Left ventricle myocardium superior (tissue), 1 donor: ENCODE measurements at places on chromosomes 13 and 19.
A peak's percentile ranks its signal among the peaks of the same experiment; 100 is the strongest.

DNA sequence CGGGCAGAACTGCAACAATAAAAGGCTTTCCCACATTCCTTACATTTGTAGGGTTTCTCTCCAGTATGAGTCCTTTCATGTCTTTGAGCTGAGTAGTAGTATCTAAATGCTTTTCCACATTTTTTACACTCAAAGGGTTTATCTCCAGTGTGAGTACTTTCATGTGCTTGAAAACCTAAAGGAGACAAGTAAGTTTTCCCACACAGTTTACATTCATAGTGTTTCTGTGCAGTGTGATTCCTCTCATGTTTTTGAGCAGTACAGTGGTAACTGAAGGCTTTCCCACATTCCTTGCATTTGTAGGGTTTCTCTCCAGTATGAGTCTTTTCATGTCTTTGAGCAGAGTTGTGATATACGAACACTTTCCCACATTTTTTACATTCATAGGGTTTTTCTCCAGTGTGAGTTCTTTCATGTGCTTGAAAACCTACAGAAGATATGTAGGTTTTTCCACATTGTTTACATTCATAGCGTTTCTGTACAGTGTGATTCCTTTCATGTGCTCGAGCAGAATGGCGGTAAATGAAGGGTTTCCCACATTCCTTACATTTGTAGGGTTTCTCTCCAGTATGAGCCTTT, 47.0 kb downstream of the ZNF44 start:
- DNase-seq = no peak

GRCh38 chr13:108056278-108056677, 159.1 kb downstream of the LIG4 start:
- no peak for DNase-seq

DNA sequence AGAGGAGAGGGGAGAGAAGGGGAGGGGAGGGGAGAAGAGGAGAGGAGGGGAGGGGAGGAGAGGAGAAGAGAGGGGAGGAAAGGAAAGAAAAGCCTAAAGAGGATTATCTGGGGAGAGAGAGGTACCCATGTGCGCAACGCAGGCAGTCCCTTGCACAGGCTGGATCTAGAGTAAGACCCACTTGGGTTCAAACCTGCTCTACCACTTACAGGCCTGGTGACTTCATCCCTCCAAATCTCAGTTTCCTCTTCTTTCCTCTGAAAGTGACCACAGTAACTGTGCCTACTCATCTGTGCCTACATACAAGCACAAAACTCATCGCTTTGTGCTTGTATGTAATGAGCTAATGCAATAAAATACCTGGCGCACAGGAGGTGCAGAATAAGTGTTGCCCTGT, 732 bp upstream of the MAP1S start:
- DNase-seq = no peak

GRCh38 chr13:79673310-79673992, 192.5 kb downstream of the NDFIP2 start:
- no peak for DNase-seq

- no peak for DNase-seq
These were observed 20.1 kb upstream of the MRI1 start for GRCh38 chr19:13744174-13744573.

- DNase-seq = no peak
These were observed 54.0 kb downstream of the ENOX1 start for GRCh38 chr13:43732726-43733125.

GRCh38 chr13:107808389-107808788, 406.9 kb downstream of the LIG4 start:
- DNase-seq = no peak

DNA sequence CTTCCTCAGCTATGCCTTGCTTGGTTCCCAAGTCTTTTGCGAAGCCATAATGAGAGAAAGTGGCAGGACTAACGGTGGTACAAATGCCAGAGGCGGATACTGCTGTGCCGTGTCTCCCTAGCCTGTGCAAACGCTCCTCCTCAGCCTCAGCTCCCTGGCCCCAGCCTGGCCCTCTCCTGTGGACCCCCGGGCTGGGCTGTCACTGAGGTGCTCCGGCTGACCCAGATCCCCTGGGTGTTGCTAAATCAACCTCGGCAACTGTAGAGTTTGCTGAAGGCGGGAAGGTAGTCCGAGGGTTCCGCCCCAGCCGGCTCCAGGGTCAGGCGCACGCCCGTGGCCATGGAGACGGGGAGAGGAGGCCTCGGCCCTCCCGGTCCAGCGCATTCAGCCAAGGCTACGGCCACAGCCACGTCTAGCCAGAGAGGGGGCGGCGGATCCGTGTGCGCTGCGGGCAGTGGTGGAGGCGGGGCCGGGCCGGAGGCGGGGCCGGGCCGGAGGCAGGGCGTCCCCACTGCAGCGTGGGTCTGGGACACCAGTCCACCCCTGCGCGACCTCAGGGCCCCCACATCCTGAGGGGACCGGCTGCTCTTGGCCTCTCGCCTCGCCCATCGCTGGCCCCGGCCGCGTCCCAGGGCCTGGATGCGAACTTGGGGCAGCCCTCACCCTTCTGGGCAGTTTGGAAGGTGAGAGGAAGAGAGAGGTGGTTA, 16.4 kb upstream of the ZNF492 start:
- peak; percentile 55 for DNase-seq

DNA sequence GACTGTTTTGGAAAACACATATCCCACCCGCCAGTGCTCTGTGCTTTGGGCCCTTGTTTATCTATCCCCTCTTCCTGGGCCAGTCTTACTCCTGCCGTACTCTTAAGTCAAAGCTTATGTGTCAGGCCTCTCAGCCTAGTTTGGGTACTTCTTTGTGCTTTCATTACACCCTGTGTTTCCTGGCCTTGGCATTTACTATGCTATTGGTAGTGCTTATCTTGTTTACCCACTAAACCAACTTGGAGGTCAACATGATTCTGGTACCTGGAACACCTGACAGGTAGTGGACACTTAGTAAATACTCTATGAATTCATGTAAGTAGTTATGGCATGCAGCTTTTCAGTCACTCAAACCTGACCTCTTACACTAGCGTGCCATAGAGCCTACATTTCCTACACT, 2.4 kb downstream of the POLR1D start:
- DNase-seq = no peak

DNA sequence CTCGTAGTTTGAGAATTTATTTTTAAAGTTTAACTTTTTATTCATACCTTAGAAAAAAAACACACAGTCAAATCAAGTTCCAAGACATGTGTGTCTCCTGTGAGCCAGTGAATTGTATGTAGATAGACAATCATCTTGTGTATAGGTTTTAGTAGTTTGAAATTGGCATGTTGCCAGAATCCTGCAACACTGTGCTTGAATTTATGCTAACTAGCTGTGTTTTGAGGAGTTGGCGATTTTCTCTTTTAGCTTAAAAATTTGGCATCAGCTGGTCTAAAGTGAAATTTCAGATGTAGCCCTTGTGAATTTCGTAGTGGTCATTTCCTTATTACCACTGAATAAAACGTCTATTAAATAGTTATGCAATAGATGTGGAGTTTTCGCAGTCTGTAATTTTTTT, 213.2 kb downstream of the ATP8A2 start:
- no peak for DNase-seq

DNA sequence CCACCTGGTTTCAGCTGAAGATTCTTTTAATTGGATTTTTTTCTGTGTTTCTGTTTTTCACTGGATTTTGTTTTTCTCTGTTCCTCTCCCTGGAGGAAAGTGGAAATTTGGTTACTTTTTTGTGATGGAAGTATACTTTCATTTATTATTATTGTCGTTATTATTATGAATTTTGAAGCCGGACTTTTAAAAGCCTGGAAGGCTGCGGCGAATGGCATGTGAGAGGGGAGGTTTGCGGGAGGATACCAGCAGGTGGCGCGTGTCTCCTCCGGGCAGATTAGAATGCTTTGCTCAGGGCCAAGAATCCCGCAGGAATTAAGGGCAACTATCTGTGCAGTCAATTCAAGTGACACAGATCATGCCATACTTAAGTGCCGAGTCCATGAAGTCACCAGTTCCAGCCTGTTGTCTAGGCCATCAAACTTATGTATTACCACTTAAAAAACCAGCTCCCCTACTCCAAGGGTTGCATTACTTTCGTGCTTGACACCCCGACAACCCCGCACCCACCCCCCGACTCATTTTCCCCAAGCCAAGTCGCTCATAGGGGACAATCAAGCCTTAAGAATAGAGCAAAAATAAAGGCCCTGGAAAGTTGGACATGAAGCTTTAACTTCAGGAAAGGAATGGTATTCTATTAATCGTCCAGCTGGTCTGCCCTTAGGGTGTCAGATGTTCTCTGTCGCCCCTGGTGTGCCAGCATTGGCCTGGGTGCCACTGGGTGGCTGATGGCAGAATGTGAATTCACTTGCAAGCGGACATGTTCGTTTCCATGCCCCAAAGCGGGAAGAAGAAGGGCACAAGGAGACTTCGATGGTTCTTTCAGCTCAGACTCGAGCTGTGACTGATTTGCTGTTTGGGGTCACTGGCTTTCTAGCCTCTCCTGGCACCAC, 1.3 kb upstream of the LRCH1 start:
- peak; percentile 90 for DNase-seq

- no peak for DNase-seq
These were observed at the start of gene CERS1 for GRCh38 chr19:18895824-18896341. Gene CERS1, minus strand, starts transcription at chr19:18896158. Its CDS starts 86 bp downstream, at chr19:18896072.

DNA sequence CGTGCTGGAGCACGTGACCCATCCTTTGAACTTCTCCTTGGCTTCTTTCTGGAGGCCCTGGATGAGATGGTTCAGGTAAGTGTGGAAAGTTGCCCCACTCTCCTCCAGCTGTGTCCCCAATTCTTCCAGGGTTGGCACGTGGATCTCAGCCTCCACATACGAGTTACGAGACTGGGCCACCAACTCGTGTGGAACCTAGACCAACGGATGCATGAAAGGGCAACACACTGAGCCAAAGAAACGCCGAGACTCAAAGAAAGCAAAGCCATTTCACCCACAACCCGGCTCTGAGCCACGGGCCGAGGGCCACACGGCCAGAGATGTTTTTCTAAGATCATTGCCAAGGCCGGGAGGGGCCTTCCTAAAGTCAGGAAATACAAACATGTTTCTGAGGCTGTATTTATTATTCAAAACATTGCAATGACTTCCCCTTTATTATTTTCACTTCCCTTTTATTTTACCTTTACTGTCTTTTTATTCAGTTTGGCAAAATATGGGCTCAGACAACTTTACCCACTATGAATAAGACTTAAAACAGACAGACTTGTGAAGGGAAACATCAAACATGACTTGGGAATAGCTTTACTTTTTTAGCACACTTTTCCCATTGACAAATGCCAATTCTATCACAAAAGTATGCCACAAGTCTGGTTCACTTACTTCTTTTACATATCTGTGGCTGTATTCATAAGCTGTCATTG, 94.6 kb downstream of the KL start:
- DNase-seq = peak; percentile 71

- DNase-seq = no peak
These were observed 204.2 kb downstream of the TSHZ3 start for GRCh38 chr19:31145007-31145406.

GRCh38 chr13:29709407-29710069, 114.0 kb upstream of the SLC7A1 start:
- no peak for DNase-seq
